B cell (primary cell): ENCODE measurements at places on chromosomes 7 and 10.
A peak's percentile ranks its signal among the peaks of the same experiment; 100 is the strongest.

- H3K36me3 ChIP-seq, result peaks cover 11% of the 10 kb centered on the region
- peak overlapping the region; percentile 100 for H3K27ac ChIP-seq
- H3K4me1 ChIP-seq, result peaks cover 44% of the 10 kb centered on the region
- DNase-seq, result no peak
These were observed 2.8 kb downstream of the PVRIG start for GRCh38 chr7:100222445-100223132.

DNA sequence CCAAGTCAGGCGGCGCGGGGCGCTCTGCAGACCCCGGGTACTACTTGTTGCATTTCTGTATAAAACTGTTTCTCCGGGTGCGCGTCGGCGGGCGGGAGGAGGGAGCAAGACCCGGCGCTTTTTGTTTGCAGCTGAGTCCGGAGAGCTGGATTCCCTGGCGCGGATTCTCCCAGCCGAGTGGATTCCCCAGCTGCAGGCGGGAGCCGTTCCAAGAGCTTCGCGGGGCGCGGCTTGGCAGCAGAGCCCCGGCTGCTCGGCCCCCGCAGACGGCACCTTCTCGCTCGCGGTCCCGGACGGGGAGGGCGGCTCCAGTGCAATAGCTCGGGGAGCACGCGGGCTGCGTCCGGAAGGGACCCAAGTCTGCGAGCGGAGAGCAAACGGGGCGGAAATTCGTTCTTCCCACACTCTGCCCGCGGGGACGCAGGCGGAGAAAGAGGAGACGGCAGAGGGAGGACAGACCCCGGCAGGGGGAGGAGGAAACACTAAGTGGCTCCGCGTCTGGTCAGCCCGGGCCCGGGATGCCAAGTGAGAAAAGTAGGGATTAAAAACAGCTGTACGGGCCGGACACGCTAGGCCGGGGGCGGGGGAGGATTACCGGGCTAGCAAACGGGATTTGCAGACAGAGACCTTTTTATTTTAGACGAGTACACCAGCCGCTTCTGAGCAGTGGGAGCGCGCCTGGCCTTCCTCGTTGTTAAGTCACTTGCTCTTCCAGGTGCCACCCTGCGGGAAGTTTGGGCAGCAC, at the start of gene TRIL:
Gene TRIL, minus strand, starts transcription at position 96 of the 745 bp plus-strand sequence. CDS start 284 bp downstream, outside the sequence.
- H3K27me3 ChIP-seq, result peaks cover 45% of the 10 kb centered on the region
- H3K36me3 ChIP-seq, result no peaks in the 10 kb centered on the region
- H3K4me1 ChIP-seq, result peaks cover 29% of the 10 kb centered on the region
- H3K4me3 ChIP-seq, result no peak within 1 kb of the TSS
- DNase-seq, result peak; percentile 5
- no peak within 1 kb of the TSS for H3K27ac ChIP-seq

DNA sequence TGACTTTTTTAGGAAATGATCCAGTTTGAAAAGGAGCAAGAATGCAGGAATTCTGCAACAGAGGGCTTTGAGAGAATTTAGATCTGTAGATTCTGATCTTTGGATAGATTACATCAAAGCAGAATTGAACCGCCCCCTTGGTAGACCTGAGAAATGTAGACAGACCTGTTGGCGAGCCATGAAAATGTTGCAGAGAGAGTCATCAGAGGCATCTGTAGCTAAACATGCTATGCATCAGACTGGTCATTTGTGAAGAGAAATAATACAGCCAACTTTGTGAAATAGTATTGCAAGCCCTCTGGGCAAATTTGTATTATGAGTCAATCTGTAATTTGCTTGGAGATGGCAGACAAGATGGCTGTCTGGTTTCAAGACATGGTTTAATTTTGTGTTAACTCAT, 4.3 kb upstream of the C1GALT1 start:
- no peaks in the 10 kb centered on the region for H3K27me3 ChIP-seq
- peaks cover 8% of the 10 kb centered on the region for H3K36me3 ChIP-seq
- H3K4me3 ChIP-seq, result no peak overlapping the region

GRCh38 chr7:131819891-131820290, 263.5 kb upstream of the PODXL start:
- no peak overlapping the region for H3K4me3 ChIP-seq
- H3K27ac ChIP-seq, result no peak overlapping the region
- H3K27me3 ChIP-seq, result no peaks in the 10 kb centered on the region
- no peaks in the 10 kb centered on the region for H3K4me1 ChIP-seq

DNA sequence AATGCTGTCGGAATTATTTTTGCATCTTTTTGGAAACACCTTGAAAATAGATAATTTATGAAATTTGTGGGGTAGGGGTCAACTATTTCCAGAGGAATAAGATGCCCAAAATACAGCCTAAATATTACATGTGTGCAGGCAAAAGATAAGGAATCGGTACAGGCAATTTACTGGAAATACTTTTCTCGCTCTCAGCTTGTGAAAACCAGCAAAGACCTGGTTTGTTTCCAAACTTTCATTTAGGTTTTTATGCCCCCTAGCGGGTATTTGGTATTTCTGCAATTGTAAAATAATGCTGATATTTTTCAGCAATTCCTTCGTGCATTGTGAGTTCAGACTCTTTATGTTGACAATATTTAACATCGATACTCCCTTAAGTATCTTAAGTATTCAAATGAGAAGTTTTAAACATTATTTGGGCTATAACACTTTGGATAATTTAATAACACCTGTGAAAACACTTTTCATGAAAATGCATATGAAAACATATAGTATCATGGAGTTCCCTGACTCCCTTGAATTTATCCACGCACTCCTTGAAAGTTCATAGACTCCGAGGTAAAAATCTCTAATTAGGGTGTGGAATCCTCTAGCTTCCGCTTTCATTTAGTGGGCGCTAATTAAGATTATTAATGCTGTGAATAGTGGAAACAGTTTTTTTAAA, 132.4 kb downstream of the TSPAN12 start:
- no peak overlapping the region for H3K4me3 ChIP-seq
- no peak for DNase-seq

DNA sequence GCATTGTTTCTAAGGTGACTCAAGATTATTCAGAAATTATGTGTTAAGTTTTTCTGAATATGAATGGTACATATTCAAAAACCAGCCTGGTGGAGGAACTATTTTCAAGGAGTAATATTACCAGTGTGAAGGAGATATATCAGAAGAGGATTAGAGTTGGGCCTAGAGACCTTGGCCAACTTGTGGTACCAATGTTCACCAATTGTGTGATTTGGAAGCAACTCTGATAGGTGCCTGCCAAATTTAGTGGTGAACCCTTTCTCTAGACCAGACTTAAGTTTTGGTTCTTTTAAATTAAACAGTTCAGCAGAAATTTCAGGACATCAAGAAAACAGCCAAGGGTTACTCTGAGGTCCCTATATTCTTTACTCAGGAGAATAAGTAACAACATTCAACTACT, 88.6 kb downstream of the RNLS start:
- no peaks in the 10 kb centered on the region for H3K27me3 ChIP-seq
- no peak for DNase-seq
- H3K4me1 ChIP-seq, result peaks cover 6% of the 10 kb centered on the region
- no peak overlapping the region for H3K4me3 ChIP-seq

DNA sequence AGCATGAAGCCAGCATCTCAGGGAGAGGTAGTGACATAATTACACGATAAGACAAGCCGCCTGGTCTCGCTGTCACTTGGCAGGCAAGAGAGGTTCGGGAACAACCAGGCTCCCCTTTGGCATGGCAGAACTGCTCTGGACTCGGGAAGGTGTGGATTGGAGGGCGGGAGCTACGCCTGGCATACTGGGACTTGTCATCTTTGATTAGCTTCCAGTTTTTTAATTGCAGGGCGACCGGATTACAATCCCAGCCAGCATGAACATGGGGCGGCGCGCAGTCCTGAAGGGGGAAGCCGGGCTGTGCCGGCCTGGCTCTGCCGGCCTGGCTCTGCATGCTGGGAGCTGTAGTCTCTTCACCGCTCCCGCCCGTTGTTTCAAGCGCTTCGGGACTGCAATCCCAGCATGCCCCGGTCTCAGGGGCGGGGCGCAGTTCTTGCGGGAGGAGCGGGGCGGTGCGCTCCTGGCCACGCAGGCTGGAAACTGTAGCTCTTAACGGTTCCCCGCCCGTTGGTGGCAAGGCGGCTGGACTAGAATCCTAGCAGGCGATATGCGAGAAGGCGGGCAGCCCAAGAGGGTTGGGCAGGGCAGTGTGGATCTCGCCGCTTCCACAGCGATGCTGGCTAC, 45.5 kb upstream of the ZNF716 start:
- H3K27ac ChIP-seq, result no peak overlapping the region
- DNase-seq, result no peak

GRCh38 chr7:2843711-2844152, 376 bp downstream of the GNA12 start:
- peak overlapping the region; percentile 45 for H3K4me3 ChIP-seq
- peaks cover 38% of the 10 kb centered on the region for H3K4me1 ChIP-seq
- no peaks in the 10 kb centered on the region for H3K27me3 ChIP-seq

DNA sequence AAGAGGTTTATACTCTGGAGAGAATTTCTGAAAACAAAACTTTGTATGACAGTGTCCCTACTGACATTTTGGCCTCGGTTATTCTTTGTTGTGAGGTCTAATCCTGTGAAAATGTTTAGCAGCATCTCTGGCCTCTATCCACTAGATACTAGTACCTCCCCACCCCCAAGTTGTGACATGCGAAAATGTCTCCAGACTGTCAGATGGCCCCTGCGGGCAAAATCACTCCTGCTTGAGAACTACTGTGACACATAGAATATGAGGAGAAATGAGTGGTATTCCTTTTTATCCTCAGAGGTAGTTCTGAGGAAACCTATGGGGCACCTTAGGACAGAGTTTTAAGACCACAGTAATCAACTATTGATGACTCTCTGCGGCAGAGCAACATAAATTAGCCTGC, 315.3 kb upstream of the HGF start:
- DNase-seq, result no peak
- H3K27ac ChIP-seq, result no peak overlapping the region
- no peak overlapping the region for H3K4me3 ChIP-seq
- H3K4me1 ChIP-seq, result no peaks in the 10 kb centered on the region
- H3K27me3 ChIP-seq, result no peaks in the 10 kb centered on the region
